Esophagus muscularis mucosa (tissue), 4 donors: ENCODE measurements at places on chromosomes 3 and 15. TPM values are rescaled to one million over a fixed set of nuclear protein-coding genes. Genes with fewer than 3 reads are reported as not detected.

GRCh38 chr15:79329171-79329611, 18.3 kb downstream of the TMED3 start:
- peak; percentile 55 for DNase-seq
- no peaks in the 10 kb centered on the region for H3K4me1 ChIP-seq
- no peaks in the 10 kb centered on the region for H3K36me3 ChIP-seq
- no peaks in the 10 kb centered on the region for H3K27me3 ChIP-seq
- no peak overlapping the region for H3K27ac ChIP-seq

GRCh38 chr3:177345049-177345972, 148.0 kb upstream of the TBL1XR1 start:
- no peak overlapping the region for H3K4me3 ChIP-seq
- H3K4me1 ChIP-seq, result peaks cover 60% of the 10 kb centered on the region
- H3K36me3 ChIP-seq, result no peaks in the 10 kb centered on the region
- H3K27ac ChIP-seq, result peak overlapping the region; percentile 88
- peak; percentile 95 for DNase-seq
- no peaks in the 10 kb centered on the region for H3K27me3 ChIP-seq

Gene KLHL40
- total RNA-seq, result not detected

DNA sequence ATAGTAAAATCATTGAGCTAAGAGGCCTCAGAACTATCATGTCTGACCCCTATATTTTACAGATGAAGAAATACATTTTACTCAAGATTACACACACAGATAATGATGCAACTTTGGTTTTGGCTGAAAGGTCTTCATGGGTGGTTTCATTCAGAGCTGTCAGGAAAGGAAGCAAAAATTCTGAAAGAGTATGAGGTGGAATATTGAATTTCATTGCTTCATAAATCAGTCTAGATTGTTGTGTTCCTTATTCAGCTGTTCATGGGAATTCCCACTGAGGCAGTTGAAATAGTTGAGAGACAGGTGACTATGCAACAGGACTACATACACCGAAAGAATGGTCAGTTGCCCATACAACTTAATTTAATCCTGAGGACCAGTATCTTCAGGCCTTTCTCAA, 39.4 kb downstream of the CD200 start:
- no peaks in the 10 kb centered on the region for H3K27me3 ChIP-seq
- no peak for DNase-seq
- peaks cover 21% of the 10 kb centered on the region for H3K4me1 ChIP-seq
- no peaks in the 10 kb centered on the region for H3K36me3 ChIP-seq
- no peak overlapping the region for H3K4me3 ChIP-seq
- no peak overlapping the region for H3K27ac ChIP-seq

- no peak overlapping the region for H3K4me3 ChIP-seq
- no peaks in the 10 kb centered on the region for H3K4me1 ChIP-seq
- H3K27me3 ChIP-seq, result no peaks in the 10 kb centered on the region
- no peak overlapping the region for H3K27ac ChIP-seq
- no peak for DNase-seq
Measured at GRCh38 chr3:18892047-18892446, 256.3 kb upstream of the KCNH8 start.

GRCh38 chr3:140736863-140737460, 59.1 kb downstream of the TRIM42 start:
- no peaks in the 10 kb centered on the region for H3K27me3 ChIP-seq
- no peak for DNase-seq
- no peaks in the 10 kb centered on the region for H3K4me1 ChIP-seq
- H3K27ac ChIP-seq, result no peak overlapping the region
- H3K4me3 ChIP-seq, result no peak overlapping the region

- H3K36me3 ChIP-seq, result no peaks in the 10 kb centered on the region
- no peak for DNase-seq
- H3K27ac ChIP-seq, result no peak overlapping the region
- no peak overlapping the region for H3K4me3 ChIP-seq
- H3K27me3 ChIP-seq, result no peaks in the 10 kb centered on the region
- no peaks in the 10 kb centered on the region for H3K4me1 ChIP-seq
Measured at GRCh38 chr3:164250923-164251322, 827.4 kb downstream of the SI start.

Gene FETUB
- total RNA-seq, result not detected

GRCh38 chr3:188315553-188315952, 161.6 kb downstream of the LPP start:
- peaks cover 52% of the 10 kb centered on the region for H3K4me1 ChIP-seq
- DNase-seq, result no peak
- no peak overlapping the region for H3K4me3 ChIP-seq

Gene P2RY14
- total RNA-seq, result 3.0 TPM

GRCh38 chr3:177824190-177824786, 627.0 kb upstream of the TBL1XR1 start:
- no peak overlapping the region for H3K4me3 ChIP-seq
- no peaks in the 10 kb centered on the region for H3K36me3 ChIP-seq
- H3K27ac ChIP-seq, result peak overlapping the region; percentile 79
- DNase-seq, result no peak

DNA sequence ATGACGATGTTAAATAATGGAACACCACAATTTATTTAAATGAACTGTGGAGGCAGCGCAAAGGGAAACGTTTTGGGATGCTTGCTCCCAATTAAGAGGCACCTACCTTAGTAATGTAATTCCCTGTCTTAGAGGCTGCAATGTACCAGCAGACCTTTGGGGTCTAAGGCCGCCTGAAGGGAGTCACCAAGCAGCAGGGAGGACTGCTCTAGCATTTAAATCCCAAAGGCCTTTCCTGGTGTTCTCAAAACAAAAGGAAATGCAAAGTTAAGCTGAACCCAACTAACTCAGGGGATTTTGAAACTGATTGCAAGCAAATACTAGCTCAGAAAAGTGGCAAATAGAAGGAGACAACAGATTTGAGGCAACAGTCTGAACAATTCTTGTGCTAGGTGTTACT, 510.8 kb downstream of the GABRG3 start:
- H3K27me3 ChIP-seq, result no peaks in the 10 kb centered on the region
- no peak for DNase-seq
- H3K4me1 ChIP-seq, result no peaks in the 10 kb centered on the region
- no peaks in the 10 kb centered on the region for H3K36me3 ChIP-seq
- H3K4me3 ChIP-seq, result no peak overlapping the region
- H3K27ac ChIP-seq, result no peak overlapping the region

Gene FAM3D
- total RNA-seq, result not detected

Gene ITIH1
- total RNA-seq, result not detected

- H3K36me3 ChIP-seq, result no peaks in the 10 kb centered on the region
- DNase-seq, result no peak
- no peaks in the 10 kb centered on the region for H3K27me3 ChIP-seq
Measured at GRCh38 chr3:171880101-171880870, 37.1 kb downstream of the TMEM212 start.

DNA sequence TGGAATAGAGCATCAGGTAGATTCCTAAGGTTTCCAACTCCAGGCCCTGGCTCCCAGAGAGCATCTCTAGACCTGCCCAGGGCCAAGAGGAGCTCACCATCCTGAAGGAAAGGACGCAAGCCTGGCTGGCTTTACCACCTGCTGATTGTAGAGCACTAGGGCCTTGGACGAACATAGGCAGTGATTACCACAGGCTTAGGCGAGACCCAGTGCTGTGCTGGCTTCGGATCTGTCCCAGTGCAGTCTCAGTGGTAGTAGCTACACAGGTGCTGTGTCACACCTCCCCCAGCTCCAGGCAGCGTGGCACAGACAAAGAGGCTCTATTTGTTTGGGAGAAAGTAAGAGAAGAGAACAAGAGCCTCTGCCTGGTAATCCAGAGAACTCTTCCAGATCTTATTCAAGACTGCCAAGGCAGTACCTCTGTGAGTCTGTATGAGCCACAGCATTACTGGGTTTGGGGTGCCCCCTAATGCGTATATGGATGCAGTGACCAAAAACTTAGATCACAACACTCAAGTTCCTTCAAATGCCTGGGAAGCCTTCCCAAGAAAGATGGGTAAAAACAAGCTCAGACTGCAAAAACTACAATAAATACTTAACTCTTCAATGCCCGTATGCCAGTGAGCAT, 25.4 kb downstream of the ISG20 start:
- H3K27me3 ChIP-seq, result no peaks in the 10 kb centered on the region
- H3K36me3 ChIP-seq, result no peaks in the 10 kb centered on the region
- peaks cover 8% of the 10 kb centered on the region for H3K4me1 ChIP-seq
- H3K27ac ChIP-seq, result no peak overlapping the region
- H3K4me3 ChIP-seq, result no peak overlapping the region

DNA sequence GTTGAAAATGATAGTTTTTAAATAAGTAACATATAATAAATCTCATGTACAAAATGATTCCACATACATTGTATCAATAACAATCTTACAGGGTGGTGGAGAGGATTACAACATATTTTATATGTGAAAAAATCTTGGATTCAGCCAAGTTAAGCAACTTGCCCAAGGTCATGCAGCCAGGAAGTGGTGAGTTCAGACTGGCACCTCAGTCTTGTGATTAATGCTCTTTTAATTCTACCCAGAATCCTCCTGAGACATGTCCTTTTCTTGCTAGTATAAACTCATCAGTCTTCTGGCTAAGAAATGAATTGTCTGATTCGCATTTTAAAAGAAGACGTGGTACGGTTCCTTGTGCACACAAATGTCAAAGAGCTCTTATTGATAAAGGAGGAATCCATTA, 4.5 kb upstream of the MYRIP start:
- H3K4me1 ChIP-seq, result peaks cover 14% of the 10 kb centered on the region
- no peak overlapping the region for H3K27ac ChIP-seq
- H3K27me3 ChIP-seq, result no peaks in the 10 kb centered on the region
- no peak overlapping the region for H3K4me3 ChIP-seq
- H3K36me3 ChIP-seq, result no peaks in the 10 kb centered on the region

Gene PML
- total RNA-seq, result 48.0 TPM

Gene SCAMP5
- 3.8 TPM for total RNA-seq
